ENCODE measurements at places on chromosomes 1 and 21. TPM values are rescaled to one million over a fixed set of nuclear protein-coding genes. Genes with fewer than 3 reads are reported as not detected.

DNA sequence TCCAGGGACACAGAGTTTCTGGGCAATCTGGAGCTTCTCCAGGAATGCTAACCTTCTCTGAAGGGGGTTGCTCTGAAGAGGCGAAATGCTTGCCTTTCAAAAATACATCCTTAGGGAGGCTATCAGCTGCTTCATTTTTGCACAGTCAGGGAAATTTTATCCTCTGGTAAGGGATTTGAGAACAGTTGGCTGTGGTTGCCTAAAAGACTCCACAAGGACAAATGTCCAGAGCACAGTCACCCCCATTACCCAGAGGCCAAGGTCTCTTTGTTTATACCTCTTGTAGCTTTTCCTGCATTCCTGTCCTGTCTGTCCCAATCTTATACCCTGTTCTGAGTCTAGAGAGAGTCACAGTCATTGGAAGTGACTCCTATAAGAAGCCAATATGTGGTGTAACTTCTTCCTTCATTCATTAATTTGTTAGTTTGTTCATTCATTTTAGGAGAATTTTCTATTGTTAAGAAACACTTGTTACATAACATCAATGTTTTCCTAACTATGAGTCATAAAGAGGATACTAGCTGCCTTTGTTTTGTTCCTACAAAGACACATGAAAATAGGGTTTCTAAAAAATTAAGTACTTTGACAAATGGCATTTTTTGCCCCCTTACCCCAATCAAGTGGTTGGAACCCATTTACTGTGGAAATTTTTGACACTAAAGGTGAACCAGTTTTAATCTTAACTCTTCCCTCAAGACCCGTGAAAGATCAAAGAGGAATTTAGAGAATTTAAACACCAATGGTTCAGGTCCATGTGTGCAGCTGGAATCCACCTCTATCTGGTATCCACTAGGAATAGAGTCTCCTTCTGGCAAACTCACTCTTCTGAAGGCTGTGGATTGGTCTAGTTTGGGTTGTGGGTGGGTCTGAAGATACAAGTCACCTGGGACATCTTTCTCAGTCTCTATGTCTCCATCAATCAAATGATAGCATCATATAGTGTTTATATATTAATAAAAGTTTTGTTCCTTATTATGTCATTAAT, 47.1 kb downstream of the GPR88 start:
- DNase-seq = no peak

DNA sequence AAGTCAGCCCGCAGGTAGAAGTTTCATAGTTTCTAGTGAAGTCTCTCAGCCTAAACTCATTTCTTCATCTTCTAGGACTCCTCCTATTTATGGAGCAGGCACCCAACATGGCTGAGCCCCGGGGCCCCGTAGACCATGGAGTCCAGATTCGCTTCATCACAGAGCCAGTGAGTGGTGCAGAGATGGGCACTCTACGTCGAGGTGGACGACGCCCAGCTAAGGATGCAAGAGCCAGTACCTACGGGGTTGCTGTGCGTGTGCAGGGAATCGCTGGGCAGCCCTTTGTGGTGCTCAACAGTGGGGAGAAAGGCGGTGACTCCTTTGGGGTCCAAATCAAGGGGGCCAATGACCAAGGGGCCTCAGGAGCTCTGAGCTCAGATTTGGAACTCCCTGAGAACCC, 7.2 kb downstream of the CGN start:
- DNase-seq = no peak

Gene WNT2B
- polyA plus RNA-seq = 4.5 TPM

- no peak for DNase-seq
Measured at GRCh38 chr1:226444901-226445300, 37.0 kb upstream of the PARP1 start.

- no peak for DNase-seq
Measured at GRCh38 chr1:1556505-1556904, 16.1 kb upstream of the TMEM240 start.

DNA sequence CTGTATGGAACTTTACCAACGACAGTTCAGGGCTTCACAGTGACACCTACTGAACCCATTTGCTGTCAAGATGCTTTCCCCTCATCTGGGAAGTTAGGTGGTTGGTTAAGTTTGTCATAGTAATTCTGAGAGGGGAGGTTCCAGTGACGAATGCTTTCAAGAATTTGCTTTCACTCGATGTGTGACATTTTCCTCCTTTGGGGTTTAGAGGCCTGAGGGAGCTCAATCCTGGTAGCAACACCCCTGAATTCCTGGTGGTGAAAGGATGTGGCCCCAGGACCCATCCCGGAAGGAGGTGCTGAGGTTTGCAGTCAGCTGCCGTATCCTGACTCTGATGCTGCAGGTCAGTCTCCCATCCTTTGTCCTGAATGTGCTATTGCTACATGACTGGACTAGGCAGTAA, 2.8 kb downstream of the PIGV start:
- DNase-seq = no peak

Gene LRRC7
- polyA plus RNA-seq = 14.2 TPM

Gene LEMD1
- 3.9 TPM for polyA plus RNA-seq

DNA sequence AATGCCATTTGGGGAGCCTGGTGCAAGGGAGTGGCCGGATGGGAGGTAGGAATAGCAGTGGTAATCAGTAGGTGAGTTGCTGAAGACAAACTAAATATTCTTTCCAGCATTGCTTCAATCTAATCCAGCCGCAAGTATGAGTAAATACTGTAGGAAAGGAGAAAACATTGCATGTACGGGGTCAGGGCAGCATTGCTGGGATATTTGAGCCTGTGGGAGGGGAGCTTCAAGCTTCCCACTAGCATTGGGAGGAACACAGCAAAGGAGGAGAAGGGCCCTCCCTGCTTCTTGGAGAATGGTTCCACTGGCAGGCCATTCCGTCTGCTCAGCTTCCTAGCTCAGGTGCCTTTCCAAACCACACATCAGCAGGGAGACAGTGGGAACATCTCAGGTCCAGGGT, 15.2 kb downstream of the CAPN2 start:
- no peak for DNase-seq

DNA sequence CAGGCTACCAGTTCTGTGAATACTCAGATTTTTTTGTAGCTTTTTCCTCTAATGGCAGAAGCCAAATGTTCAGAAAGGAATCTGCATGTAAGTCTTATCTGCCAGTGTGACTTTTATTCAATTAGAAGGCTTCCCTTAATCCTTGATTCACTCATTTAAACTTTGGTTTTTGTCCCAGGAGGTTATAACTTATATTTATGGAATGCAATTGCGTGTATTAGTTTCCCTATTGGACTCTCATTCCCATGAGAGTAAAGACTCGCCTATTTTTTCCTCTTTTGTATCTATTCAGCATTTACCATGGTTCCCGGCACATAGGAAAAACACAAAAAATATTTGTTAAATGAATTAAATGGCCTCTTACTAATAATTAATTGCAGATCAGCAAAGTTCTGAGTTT, 3.5 kb downstream of the NTMT2 start:
- no peak for DNase-seq

Gene LRIG2
- 24.4 TPM for polyA plus RNA-seq

Gene DENND4B
- 44.3 TPM for polyA plus RNA-seq

- DNase-seq = no peak
Measured at GRCh38 chr1:205985330-205986005, 17.7 kb downstream of the RAB7B start.

DNA sequence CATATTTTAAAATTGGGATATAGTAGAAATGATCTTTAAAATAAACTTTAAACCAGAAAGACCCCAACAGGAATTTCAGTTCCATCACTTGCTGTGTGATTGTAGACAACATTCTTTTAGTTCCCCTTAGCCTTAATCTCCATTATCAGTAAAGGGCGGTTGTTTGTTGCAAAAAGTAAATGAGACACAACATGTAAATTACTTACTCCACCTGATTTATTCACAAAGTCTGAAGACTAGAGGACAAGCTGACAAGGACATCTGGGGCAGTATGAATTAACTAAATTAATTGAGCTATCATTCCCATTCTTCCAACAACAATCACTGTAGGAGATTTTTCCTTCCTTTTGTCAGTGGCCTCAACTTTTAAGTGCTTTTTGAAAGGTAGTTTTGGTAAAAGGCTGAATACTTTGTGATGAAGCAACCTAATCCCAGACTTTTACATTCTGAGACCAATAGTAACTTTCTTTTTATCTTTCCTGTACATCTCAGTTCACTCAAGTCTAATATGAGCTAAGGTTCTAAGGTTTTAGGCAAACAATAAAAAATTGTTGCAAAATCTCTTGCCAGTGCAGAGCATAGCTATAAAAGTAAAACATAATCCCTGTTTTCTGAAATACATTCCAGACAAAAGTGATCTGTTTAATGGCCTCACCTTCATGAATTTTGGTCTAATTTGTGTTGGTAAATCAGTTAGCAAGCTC, 6.2 kb downstream of the SLC19A2 start:
- no peak for DNase-seq

- DNase-seq = no peak
Measured at GRCh38 chr1:218985424-218985984, 188.2 kb upstream of the LYPLAL1 start.

DNA sequence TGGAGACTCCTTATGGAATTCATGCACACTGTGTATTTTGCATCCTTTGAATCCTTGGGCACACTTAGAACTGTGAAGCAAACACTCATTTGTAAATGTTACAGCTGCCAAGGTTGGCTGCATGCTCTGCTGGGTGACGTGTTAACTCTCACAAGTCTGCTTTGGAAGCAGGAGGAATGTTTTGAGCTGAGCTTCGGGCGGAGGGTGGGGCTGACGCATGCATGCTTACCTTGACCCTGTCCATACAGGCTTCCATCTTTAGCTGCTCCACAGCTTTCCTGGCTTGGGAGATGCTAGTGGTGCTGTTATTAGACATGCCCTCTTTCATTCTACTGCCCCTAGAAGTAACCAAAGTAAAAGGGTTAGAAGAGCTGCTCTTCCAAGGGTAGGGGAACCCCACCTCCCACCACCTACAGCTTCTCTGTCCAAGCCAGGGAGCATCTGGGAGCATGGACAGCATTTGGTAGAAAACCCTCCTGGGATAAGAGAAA, 66.0 kb downstream of the GNG4 start:
- DNase-seq = no peak

DNA sequence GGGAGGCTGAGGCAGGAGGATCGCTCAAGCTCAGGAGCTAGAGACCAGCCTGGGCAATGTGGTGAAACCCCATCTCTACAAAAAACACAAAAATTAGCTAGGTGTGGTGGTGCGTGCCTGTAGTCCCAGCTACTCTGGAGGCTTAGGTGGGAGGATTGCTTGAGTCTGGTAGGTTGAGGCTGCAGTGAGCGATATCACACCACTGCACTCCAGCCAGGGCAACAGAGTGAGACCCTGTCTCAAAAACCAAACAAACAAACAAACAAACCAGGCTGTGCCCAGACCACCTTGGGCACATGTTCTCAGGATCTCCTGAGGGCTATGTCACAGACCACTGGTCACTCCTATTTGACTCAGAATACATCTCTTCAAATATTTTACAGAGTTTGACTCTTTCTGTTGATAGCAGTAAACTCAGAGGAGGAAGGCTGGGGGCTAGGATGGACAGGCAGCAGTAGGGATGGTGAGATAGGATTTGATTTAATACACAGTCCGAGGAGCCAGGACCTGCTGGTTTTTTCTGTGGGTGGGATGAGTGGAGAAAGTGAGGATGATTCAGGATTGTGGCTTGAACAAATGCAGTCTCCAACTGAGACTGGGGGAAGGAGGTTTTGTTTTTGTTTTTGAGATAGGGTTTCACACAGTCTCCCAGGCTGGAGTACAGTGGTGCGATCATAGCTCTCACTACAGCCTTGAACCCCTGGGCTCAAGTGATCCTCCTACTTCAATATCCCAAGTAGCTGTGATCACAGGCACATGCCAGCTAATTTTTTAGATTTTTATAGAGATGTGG, 46.5 kb downstream of the OLFML3 start:
- DNase-seq = no peak

Gene FAM72C
- 2.1 TPM for polyA plus RNA-seq

GRCh38 chr1:59406437-59407164, 109.7 kb downstream of the FGGY start:
- DNase-seq = no peak

Gene E2F2
- polyA plus RNA-seq = 5.9 TPM

DNA sequence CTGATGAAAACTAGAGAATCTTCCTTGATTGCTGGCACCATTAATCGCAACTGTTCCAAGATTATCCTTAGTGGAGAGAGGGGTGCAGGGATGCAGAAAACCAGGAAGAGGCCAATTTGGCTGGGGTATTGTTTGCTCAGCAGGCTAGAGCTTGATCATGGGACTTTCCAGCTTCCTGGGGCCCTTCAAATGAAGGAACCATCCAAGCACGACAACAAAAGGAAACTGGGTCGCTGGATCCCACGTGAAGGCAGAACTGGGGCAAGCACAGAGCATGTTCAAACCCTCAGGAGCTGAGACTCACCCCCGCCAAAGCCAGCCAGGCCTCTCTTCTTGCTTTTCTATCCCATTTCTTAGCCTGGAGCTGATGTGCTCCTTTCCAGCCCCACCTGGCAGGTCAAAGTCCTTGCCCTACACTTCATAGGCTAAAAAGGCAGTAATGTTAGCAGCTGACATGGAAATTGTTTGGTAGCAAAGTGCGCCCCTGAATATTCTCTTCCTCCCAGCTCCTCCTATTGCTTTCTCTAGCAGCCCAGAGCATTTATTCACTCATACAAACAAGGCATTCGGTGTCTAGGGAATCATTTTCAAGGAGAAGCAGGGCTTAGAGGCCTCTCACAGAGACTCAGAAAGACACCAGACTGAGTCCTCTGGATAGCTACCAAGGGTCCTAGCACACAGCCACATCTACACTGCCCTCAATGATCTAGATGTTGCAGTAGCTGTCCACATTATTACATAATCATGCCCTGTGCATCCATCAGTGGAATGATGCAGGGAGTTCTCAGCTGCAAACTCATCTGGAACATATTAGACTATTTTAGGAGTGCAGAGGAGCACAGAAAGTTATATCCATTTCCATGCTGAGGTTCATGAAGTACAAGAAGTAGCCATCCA, 11.5 kb downstream of the KCNA2 start:
- DNase-seq = no peak

- no peak for DNase-seq
Measured at GRCh38 chr1:149937759-149938158, 1.1 kb upstream of the MTMR11 start.

DNA sequence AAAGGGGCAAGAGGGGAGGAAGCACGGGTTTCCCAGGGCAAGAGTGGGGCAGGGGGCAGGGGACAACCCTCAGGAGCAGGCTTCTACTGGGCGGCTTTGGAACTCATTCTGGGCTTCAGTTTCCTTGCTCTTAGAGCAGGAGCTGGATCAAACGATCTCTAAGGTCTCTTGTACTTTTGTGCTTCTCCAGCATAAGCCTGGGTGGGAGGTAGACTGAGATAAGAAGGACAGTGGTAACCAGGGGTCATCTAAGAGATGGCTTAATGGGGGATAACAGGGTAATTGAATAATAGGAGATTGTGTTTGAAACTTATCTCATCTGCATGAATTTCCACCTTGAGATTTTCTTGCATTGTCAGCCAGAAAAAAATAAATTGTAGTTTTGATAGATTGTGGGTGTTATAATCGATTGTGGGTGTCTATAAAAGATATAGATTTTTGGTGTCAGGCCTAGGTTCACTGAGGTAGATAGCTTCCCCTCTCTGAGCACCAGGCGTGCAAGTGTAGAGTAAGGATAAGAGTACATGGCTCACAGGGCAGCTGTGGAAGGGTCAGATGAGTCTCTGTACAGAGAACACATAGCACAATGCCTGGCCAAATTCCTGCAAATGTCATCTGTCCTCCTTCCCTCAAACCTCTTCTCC, 68.0 kb downstream of the CD58 start:
- DNase-seq = no peak

Measured in left kidney (tissue), 8 donors.